ENCODE measurements at places on chromosomes 3 and 15. TPM values are rescaled to one million over a fixed set of nuclear protein-coding genes. Genes with fewer than 3 reads are reported as not detected.

POTEB gene
- polyA plus RNA-seq = not detected

LRRC34 gene
- polyA plus RNA-seq = 15.4 TPM

THSD4 gene
- 18.2 TPM for polyA plus RNA-seq

TEX55 gene
- not detected for polyA plus RNA-seq

MORC1 gene
- polyA plus RNA-seq = 0.14 TPM

STAC gene
- 7.4 TPM for polyA plus RNA-seq
